Endothelial cell of umbilical vein (primary cell): ENCODE measurements at places on chromosomes 5 and 9. TPM values are rescaled to one million over a fixed set of nuclear protein-coding genes. Genes with fewer than 3 reads are reported as not detected.

DNA sequence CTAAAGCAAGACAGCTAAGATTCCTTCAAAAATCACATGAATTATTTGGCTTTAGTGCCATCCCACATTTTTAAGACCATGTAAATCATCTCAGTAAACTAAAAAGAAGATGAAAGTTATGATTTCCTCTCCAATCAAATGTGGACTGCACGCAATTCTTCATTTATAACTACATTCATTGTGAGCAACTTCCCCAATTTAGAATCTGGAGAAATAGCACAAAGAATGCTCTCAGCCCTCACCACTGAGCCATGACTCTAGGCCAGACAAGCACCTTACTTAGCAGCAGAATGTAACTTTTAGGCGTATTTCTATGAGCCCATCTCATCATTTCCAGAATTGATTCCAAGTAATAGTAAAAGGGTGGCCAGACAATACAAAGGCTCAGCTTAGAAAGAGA, 616.6 kb downstream of the TLE1 start:
- DNase-seq: no peak

DNA sequence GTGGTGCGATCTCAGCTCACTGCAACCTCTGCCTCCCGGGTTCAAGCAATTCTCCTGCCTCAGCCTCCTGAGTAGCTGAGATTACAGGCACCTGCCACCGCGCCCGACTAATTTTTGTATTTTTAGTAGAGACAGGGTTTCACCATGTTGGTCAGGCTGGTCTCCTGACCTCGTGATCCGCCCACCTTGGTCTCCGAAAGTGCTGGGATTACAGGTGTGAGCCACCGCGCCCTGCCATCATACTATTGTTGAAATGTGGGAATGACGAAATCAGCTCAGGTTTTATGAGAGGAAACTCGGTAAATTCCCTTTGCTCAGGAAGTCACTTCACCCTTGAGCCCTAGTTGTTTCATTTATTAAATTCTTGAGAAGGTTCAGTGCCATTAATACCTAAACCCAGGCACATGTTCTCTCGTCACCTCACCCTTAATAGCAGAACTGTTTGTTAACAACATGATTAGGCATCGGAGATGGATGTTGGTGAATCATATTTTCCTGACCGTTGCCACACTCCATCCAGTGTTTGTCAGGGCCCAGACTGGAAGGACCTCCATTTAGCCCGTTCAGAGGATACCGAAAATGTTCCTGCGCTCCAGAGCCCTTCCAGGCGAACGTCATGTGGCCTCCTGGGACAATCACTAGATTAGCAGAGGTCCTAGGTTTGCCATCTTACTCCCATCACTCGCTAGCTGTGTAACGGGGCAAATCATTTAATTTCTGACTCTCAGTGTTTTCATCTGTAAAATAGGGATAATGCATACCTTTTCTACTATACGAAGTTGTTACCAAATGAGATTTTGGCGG, 20.0 kb upstream of the CREBRF start:
- peak; percentile 36 for DNase-seq

CSNK1A1 gene
- polyA plus RNA-seq: 69.7 and 74.1 TPM in 2 replicates

PTGES gene
- not detected in 2 replicates for polyA plus RNA-seq
